ENCODE measurements at places on chromosomes 12 and 14.
A peak's percentile ranks its signal among the peaks of the same experiment; 100 is the strongest.

DNA sequence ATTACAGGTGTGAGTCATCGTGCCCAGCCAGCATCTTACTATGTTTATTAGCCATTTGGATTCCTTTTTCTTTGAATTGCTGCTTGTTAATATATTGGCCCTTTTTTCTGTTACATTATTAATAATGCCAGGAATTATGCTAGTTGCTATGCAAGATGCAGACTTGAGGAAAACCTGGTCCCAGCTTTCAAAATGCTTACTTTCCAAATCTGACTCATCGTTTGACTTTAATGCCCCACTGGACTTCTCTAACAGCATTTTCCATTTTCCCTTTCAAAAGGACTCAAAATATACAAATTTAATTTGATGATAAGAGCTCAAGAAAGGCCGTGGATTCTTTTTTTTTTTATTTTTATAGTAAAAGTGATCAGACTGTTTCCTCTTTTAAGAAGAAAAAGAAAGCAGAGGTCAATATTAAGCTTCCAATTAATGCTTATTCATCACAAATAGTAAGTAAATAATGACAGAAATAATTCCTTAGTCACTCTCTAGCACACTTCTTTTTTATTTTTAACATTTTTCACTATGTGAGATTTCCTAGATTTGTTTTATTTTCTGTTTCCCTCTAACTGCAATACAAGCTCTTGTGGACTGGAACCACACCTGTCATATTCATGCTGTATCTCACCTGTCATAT, 146.1 kb upstream of the FGD4 start:
- DNase-seq, result no peak

GRCh38 chr14:105146181-105146975, 22.2 kb downstream of the JAG2 start:
- DNase-seq, result peak; percentile 44

DNA sequence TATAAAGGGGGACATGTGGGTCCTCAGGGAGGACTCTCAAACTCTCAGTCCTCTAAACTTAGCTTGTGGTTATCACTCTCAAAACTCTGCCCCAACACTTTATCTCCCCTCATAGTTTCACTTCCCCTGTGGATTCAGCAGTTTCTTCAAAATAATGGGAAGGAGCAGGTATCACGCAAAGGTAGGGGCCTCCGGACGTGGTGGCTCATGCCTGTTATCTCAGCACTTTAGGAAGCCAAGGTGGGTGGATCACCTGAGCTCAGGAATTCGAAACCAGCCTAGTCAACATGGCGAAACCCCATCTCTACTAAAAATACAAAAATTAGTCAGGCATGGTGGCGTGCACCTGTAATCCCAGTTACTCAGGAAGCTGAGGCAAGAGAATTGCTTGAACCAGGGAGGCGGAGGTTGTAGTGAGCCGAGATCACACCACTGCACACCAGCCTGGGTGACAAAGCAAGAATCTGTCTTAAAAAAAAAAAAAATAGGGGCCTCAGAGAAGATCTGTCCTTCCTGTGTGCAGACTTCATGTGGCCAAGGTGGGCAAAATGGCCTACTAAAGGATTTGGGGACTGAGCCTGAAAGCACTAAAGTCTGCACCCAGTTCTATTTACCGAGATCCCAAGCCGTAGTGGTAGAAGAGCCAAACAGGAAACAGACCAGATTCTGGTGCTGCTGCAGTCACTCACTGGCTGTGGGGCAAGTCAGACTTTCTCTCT, 6.4 kb downstream of the ITGB7 start:
- no peak for DNase-seq

GRCh38 chr12:120455302-120455701, 9.1 kb downstream of the GATC start:
- DNase-seq, result no peak
